ENCODE measurements at places on chromosomes 11 and 22.
A peak's percentile ranks its signal among the peaks of the same experiment; 100 is the strongest.

DNA sequence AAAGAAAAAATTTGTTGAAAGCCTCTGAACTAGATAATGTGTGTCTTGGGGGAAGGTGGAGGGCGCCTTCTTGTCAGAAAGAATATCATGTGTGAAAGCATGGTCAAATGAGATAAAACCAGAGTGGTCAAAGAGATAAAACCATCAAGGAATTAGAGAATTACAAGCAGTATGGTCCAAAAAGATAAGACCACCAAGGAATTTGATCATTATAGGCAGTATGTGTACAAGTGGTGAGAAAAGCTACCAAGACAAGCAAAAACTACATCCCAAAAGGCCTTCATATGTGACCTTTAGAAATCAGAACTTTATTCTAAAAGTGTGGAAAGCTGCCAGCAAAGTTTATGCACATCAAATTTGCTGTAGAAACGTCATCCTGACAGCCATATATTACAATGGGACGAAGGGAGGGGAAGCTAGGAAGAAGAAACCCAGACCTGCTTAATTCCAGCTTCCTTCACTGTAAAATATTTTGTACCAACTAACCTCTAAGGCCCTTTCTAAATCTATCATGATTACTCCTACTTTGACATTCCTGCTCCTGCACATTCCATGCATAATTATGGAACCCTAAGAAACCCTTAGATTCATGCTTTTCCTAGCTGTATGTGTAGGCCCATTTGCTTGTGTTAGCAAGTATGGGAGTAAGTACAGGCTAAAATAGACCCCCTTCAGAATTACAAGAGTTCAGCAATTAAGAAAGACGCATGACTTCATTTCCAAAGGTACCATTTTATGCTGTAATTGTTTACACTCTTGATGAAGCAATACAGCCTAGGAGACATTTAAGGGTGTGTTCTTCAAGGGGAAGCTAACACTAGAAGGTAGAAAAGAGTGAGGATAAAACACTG lies 51.6 kb downstream of the LGR4 start:
- peak; percentile 53 for DNase-seq

DNA sequence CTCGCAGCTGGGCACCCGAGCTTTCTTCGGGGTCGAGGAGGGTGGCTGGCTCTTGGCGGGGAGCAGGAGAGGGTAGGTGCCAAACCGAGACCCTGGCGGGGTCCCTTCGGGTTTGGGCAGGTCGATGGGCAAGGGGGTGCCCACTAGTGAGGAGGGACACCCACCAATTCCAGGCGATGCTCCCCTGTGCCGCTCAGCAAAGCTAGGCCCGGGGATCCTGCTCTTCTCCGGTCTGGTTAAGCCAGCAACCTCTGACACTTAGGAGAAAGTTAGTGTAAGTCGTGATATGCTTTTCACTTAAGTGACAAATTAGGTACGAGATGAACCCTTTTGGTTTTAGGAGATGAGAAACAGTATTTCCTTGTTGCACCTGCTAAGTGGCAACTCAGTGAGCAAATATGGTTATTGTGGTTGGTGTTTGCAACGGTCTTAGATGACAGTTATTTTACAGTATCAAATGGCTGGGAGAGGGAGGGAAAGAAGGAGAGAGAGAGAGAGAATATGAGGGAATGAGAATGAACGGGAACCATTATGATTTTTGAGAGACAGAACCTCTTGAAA lies 565 bp downstream of the NUCB2 start:
- peak; percentile 52 for DNase-seq

DNA sequence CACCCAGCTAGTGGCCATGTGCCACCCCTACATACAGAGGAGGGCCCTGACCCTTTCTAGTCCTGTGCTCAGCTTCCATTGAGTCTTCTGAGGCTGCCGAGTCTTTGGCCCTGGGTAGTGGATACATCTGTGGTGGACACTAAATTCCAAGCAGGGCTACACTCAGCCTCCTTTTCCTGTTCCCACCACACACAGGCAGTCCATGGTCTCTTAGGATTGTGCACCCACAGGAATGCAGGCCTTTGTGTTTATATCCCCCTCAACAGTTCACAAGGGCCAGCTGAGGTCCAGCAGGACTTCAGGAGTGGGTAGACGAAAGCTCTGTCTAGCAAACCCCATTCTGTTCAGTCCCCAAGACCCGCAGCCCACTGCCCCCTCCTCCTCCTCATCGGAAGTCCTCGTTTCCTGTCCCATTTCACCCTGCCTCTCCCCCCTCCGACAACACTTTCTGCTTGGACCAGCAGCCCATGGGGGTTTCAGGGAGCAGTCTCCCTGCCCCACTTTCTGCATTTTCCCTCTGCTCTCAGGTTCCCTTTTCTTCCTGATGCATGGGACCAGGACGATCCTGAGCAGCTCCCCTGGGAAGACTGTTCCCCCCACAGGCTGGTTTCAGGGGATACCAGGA lies 91.8 kb downstream of the SWAP70 start:
- DNase-seq = peak; percentile 17

- DNase-seq = no peak
Observed at GRCh38 chr11:3120071-3120792, 44.9 kb downstream of the OSBPL5 start.

DNA sequence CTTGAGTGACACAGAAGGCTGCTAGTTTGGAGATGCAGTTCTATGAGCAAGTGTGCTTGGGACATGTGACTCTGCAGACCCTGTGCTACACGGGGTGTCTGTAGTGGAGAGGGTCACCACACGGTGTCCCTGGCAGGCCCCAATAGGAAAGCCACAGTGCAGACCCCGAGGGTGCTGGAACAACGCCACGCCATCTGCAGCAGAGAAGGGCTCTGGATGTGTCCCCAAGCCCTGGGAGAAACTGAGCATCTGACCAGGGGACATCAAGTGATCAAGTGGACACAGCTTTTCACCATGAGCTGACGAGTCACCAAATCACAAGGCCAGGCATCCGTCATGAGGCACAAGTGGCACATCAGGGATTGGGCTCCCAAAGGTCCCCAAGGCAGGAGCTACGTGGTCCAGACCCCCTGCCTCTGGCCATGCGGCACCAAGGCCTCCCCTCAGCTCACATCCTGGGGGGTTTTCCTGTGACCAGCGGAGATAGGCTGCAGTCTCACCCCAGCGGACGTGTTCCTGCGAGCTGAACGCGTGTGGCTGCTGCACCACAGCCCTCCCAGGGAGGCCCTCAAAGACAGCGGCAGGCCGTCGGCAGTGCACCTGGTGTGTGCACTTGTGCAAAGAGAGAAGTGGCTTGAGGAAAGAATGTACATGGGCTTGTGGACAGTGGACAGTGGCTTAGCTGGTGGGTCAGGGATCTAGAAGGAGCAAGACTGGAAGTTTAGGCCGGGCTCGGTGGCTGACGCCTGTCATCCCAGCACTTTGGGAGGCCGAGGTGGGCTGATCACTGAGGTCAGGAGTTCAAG lies 96.7 kb downstream of the RPS6KA4 start:
- DNase-seq = no peak

DNA sequence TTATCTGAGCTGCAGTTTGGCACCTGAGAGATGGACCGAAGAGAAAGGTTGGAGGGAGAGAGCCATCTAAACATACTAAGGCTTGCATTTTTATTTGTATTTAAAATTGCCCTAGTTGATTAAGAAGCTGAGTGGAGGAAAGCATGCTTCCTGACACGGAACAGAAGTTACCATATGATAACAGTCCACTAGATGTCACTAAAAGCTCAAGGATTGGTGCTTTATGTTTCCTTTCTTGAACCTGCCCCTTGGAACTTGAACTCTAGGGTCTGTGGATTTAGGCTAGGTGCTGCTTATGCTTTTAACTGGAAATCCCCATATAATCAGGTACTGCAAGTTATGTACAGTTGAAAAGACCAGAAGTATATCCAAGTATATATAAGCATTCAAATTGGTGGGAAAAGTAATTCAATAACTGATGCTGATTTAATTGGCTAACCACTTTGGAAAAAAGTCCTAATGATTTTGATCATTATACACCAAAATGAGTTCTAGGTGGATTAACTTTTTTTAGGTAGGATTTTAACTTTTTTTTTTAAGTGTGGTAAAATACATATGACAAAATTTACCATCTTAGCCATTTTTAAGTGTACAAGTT lies 9.5 kb downstream of the RBMXL2 start:
- DNase-seq = peak; percentile 43

DNA sequence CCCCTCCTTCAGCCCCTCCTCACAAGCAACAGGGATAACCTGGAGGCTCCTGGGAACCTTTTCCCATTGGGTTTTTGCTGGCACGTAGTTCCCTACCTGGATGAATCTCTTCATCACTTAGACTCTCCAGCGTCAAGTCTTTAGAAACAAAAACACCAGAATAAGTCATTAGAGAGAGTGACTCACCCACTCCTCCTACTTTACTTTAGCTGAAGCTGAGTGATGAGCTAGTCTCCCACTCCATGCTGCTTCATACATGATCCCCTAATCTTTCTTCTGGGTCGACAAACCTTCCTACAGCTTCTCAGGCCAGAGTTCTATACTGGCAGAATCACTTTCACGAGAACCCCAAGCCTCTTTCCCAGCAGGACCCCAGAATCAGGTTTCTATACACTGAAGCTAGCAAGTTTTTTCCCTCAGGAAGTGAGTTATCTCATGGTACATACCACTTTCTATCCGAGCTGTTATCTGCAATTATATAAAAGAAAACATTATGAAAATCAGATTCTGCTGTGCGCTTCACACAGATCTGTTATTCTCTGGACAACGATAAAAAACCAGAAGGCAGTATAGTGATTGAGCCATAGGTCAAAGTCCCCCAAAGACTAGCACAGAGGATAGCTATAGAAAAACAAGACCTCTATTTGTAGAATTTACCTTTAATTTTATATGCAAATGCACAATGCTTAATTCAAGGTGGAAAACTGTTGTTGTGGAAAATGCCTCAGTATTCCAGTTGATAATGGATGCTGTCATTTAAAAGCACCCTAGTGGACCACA lies 18.7 kb downstream of the DRICH1 start:
- no peak for DNase-seq

- no peak for DNase-seq
Observed at GRCh38 chr11:6876914-6877313, 489 bp downstream of the OR10A4 start.

- peak; percentile 85 for DNase-seq
Observed at GRCh38 chr11:35029979-35030682, 108.8 kb upstream of the CD44 start.

- no peak for DNase-seq
Observed at GRCh38 chr22:40965936-40966725, 15.0 kb downstream of the RBX1 start.

- DNase-seq = peak; percentile 65
Observed at GRCh38 chr11:68342459-68343158, 30.2 kb downstream of the LRP5 start.

DNA sequence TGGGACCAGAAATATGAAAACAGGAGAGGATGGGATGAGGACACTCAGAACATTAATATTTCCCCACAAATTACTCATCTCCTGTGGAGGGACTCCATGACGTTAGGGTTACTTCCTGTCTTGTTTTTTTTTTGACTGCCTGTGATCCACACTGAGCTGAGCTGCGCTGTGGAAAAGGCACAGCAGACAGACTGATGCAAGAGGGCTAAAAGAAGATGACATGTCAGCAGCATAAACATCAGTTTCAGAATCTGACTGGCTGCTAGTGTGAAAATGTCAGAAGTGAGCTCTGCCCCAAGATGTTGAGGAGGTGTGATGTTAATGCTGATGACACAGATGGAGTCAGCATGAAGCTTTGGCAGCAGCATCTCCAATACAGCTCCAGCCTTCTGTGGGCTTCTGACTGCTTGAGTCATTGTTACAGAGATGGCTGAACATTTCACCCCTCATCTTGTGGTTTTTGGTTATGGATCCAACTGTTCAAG lies 286.8 kb downstream of the BLID start:
- DNase-seq = peak; percentile 93

GRCh38 chr11:33910296-33910957 lies 18.6 kb upstream of the LMO2 start:
- DNase-seq = no peak

DNA sequence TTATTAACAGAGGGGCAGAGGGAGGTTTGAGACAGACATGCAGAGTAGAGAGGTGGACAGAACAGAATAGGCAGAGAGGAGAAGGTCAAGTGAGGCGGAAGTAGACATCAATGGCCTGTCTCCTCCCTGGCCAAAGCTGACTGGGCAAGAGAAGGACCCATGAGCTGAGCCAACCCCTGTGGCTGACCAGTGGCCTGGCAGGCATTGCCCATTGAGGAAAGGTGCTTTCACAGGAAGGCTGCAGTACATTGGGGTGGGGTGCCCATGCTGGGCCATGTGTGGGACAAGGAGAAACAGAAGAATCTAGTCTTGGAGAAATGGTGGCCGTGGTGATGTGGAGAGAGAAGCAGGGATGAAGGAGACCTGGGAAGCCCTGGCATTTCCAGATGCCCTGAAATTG lies 76.0 kb downstream of the MYEOV start:
- no peak for DNase-seq

DNA sequence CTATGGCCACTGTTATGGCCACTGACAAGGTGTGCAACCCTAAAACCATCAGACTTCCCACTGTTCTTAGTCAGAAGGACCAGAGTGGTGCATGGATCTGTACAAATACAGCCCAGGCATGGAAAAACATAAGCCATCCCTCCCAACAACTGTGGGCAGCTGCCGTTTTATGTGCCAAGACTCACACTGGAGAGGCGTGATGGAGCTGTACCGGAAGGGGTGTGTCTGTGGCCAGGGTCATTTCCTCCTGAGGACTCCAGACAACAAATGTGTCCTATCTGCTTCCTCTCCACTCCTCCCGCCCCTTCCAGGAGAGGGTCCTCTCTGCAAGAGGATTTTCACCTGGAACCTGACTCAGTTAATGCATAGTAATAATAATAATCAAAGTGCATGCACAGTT lies 29.5 kb downstream of the KCNJ1 start:
- DNase-seq = no peak

GRCh38 chr22:46845296-46846149 lies 83.1 kb downstream of the TBC1D22A start:
- no peak for DNase-seq

GRCh38 chr11:3197878-3198528 lies 20.6 kb downstream of the MRGPRG start:
- no peak for DNase-seq

- DNase-seq = no peak
Observed at GRCh38 chr11:120988603-120989002, 35.3 kb upstream of the TBCEL start.

GRCh38 chr11:115652496-115652895 lies 148.3 kb upstream of the CADM1 start:
- DNase-seq = no peak

- no peak for DNase-seq
Observed at GRCh38 chr22:27546157-27546935, 255.2 kb downstream of the MN1 start.

DNA sequence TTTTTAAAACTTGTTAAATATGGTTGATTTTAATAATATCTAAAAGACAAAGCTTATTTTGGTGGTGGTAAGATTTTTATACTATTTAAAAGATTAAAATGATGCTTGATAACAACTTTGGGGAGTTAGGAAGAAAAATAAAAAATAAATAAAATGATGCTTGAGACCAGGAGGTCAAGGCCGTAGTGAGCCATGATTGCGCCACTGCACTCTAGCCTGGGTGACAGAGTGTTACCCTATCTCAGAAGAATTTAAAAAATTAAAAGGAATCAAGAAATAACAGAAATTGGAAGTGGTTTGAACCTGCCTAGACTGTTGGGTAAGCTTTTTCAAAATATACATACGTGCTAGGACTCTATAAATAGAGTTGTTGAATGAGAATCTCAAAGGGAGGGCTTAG lies 12.1 kb upstream of the DNAJB7 start:
- no peak for DNase-seq

- DNase-seq = no peak
Observed at GRCh38 chr22:28002181-28002700, 83.2 kb upstream of the PITPNB start.

GRCh38 chr22:45296628-45297297 lies 12.0 kb downstream of the UPK3A start:
- DNase-seq = no peak

- no peak for DNase-seq
Observed at GRCh38 chr11:94932503-94932902, 40.9 kb downstream of the CWC15 start.

Data from foreskin keratinocyte (primary cell).